Activated naive CD4-positive, alpha-beta T cell treated with anti-CD3 and anti-CD28 coated beads for 36 hours (primary cell): ENCODE measurements at places on chromosomes 3 and 15.

DNA sequence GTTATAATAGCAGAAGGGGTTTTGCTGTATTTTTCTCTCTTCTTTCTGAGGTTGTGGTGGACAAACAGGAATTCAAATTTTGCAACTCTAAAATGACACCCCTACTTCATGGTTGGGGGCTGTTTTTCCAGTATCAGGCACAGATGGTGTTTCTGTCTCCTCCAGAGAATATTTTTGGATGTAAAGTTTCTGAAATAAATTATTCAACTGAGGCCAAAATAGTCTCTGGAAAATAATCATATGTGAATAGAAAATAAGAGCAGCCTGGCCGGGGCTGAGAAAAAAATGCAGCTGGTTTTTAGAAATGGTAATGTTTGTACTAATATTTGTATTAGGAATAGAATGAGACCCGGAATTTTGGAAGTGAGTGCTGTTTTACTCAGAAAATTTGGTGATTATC, 121.3 kb upstream of the ADAMTS9 start:
- no peak for DNase-seq

DNA sequence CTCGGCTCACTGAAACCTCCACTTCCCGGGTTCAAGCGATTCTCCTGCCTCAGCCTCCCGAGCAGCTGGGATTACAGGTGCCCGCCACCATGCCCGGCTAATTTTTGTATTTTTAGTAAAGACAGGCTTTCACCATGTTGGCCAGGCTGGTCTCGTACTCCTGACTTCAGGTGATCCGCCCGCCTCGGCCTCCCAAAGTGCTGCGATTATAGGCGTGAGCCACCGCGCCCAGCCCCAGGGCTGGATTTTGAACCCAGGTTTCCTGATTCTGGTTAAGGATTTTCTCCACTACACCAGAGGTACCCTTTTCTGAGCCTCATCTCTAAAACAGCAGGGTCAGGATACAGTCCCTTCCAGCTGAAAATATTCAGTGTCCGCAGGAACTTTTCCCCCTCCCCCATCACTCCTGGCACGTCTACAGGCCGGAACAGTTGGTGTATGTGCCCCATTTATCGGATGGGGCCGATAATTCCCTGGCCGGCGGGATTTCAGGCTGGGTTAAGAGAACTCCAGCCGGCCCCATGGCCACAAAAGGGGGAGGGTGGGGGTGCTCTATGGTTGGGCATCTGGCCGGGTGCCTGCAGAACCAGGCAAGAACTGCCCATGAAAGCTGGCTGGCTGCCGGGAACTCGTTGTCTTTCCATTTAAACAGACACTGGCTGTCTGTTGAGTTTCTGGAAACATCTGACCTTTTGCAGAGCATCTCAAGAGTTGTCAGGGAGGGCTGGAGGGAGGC, 26.8 kb upstream of the SEMA4B start:
- no peak for DNase-seq

GRCh38 chr15:41417418-41418195, 712 bp downstream of the RTF1 start:
- peak; percentile 34 for DNase-seq

DNA sequence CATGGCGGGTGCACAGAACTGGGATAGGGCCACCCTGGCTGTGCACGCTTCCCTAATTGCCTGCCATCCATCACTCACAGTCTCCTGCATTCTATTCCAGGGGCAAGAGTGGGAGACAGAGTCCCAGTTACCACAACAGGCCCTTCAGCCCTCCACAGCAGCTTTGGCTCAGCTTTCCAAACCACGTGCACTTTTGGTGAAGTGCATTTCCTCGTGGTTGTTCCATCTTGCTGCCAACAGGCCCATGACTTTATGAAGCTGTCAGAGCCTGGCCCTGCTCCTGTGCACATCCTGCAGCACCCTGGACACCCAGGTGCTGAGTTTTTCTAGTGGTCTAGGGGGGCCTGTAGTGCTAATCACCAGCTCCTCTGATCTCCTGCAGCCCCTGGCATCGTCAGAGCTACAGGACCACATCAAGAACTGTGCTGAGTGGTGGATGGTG, 110.2 kb downstream of the ADCY5 start:
- no peak for DNase-seq

- no peak for DNase-seq
Measured at GRCh38 chr15:81038975-81039607, 38.4 kb downstream of the TLNRD1 start.

GRCh38 chr3:64488939-64489338, 198.9 kb downstream of the ADAMTS9 start:
- DNase-seq = no peak

GRCh38 chr3:48039487-48040190, 23.4 kb upstream of the MAP4 start:
- no peak for DNase-seq

GRCh38 chr3:115139072-115139471, 8.0 kb downstream of the ZBTB20 start:
- no peak for DNase-seq

GRCh38 chr3:128229106-128229857, 76.0 kb downstream of the EEFSEC start:
- no peak for DNase-seq

- DNase-seq = no peak
Measured at GRCh38 chr15:82944821-82945220, 7.7 kb downstream of the HOMER2 start.

DNA sequence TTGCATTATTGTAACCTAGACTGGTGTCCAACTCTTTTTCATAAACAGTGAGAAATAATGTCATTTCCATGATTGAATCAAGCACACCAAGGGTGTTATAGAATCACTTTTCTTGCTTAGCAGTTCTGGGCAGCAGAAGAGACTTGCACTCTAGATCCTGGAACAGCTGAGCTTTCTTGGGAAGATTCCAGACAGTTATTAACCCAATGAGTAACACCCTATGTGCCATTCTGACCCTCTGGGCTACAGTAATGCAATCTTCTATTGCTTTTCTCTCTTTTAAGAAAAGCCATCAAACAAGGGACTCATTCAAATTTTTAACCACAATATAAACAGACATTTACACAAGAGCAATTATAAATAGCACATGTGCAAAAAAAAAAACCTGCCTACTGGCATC, 39.3 kb upstream of the USP3 start:
- no peak for DNase-seq

- no peak for DNase-seq
Measured at GRCh38 chr3:194212161-194212844, 76.4 kb downstream of the HES1 start.

GRCh38 chr3:139687431-139687830, 9.7 kb upstream of the NMNAT3 start:
- DNase-seq = no peak

GRCh38 chr3:52322466-52322865, 6.3 kb downstream of the DNAH1 start:
- DNase-seq = no peak

DNA sequence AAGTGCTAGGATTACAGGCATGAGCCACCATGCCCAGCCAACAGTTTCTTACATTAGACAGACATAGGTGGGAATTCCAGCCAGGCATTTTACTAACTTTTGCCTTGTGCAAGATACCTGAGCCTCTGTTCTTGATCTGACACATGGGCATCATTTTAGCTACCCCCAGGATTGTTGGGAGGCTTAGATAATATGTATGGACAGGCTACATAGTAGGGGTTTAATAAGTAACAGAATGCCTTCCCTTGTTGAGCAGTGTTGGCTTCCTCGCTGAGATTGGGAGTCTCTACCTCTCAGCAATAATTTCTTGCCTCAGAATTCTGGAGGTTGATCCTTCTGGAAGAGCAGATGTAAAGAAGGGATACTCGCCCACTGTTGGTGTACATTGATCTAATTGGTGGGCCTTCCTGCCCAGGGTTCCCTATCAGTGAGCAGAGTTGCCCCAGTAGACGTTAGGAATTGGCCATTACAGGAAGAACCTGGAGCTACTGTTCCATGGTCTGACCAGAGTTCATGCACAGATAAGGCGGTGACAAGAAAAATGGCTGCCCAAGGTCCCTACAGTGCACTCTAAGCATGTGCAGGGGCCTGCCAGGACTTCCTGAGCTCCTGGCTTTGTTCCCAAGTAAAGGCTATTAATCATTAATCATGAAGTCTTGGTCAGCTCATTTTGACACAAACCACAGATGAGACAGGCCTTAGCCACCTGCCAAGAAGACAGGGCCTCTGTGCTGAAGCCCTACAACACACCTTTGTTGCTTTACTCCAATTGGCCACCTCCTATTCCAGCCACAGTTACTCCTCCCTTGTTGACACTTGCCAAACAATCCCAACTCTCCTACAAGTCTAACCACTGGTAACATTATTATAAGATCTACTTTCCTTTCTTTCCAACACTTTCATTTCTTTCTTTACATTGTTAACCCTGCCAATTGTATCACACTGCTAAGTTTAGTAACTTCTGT, 5.0 kb upstream of the IL17RE start:
- no peak for DNase-seq

DNA sequence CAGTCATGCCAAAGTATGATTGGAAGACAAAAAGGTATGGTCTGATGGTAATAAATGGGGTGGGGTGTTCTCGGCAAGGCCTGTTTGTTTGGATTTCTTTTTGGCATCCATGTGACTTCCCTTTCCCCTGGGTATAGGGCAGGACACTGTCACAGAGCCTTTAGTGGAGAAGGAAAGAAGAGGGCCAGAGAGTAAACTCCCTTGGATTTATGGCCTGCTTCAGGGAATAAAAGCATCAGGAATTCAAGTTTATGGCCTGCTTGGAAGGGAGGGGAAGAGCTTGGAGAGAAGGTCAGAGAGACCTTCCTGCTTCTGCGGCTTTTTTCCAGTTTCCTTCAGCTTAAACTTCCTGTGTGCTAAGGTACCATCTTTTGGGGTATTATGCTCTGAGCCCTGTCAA, 179.4 kb upstream of the ADAMTS9 start:
- no peak for DNase-seq

GRCh38 chr3:184228376-184229137, 828 bp upstream of the VWA5B2 start:
- no peak for DNase-seq

- peak; percentile 30 for DNase-seq
Measured at GRCh38 chr3:69671082-69671952, 67.9 kb upstream of the MITF start.

- DNase-seq = no peak
Measured at GRCh38 chr3:50625231-50626182, 8.6 kb downstream of the MAPKAPK3 start.

- DNase-seq = no peak
Measured at GRCh38 chr15:50302581-50302980, 37.1 kb upstream of the HDC start.

DNA sequence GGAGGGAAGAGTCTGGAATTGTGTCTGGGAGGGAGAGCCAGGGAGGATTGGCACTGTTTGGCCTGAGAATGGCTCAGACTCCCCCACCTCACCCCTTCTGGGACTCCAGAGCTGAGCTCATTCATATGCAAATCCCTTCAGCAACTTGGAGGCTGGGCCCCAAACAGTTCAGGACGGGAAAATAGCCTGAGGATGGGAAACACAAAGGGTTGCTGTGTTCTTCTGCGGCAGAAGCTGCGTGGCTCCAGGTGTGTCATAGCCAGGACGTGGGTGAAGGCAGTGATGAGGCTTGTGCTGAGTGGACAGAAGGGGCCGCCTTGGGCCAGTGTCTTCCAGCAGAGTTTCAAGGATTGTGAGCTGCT, 16.6 kb downstream of the MASP1 start:
- DNase-seq = no peak

GRCh38 chr3:127860211-127860696, 37.9 kb upstream of the MGLL start:
- DNase-seq = no peak

GRCh38 chr3:188469228-188469885, 315.4 kb downstream of the LPP start:
- no peak for DNase-seq

GRCh38 chr3:112376992-112377391, 44.0 kb downstream of the CD200 start:
- DNase-seq = no peak

GRCh38 chr3:70531063-70531657, 218.7 kb upstream of the MDFIC2 start:
- no peak for DNase-seq

DNA sequence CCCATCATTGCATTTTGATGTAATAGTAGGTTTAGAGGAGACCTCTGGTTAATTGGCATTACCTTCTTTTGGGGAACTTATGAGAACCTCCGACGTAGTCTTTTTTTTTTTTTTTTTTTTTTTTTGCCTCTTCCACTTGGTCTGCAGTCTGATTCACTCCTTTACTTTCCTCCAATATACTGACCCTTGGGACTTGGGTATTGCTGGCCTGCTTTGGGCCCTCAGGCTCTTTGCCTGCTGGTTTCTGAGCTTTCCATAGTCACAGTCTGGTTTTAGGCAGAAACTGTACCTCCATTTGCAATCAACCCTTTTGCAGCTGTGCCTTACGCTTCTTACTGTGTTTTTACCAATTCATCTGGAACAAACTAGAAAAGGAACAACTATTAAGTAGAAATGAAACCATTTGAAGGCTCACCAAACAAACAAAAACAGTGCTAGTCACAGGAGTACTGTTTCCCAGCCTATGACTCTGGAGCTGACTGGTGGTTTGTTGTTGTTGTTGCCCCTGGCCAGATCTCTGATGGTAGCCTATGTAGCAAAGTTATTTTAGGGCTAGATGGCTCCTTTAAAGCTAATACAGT, 272.8 kb downstream of the BBX start:
- no peak for DNase-seq

DNA sequence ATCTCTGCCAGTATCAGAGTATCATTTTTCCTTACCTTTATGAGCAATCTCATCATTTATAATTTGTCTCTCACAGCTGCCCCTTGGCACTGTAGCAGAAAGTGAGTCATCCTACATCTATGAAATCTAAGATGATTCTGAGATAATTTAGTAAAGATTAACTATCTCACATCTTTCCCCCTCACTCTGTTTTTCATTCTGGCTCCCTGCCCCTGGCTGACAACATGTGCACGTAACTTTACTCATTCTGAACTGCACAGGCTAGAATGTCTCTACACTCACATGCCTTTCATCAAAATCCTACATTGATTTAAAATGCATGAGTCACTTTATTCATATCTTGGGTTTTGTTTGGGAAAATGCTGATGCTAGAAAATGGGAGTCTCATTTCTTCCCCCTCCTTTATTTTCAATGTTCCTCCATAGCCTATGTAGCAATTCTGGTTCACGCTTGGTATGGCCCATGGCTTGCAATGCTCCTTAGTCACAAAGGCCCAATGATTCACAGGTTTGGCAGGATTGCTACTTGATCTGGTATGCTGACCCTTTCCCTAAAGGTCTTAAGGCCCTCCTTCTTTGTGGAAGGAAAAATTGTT, 838.5 kb downstream of the TUSC7 start:
- no peak for DNase-seq

- no peak for DNase-seq
Measured at GRCh38 chr3:27165321-27165721, 203.9 kb downstream of the NEK10 start.
